Psoas muscle (tissue), 8 donors: ENCODE measurements at places on chromosomes 4 and X. TPM values are rescaled to one million over a fixed set of nuclear protein-coding genes. Genes with fewer than 3 reads are reported as not detected.

- no peak for DNase-seq
These were observed 449.6 kb downstream of the FSTL5 start for GRCh38 chr4:161714022-161714751.

DNA sequence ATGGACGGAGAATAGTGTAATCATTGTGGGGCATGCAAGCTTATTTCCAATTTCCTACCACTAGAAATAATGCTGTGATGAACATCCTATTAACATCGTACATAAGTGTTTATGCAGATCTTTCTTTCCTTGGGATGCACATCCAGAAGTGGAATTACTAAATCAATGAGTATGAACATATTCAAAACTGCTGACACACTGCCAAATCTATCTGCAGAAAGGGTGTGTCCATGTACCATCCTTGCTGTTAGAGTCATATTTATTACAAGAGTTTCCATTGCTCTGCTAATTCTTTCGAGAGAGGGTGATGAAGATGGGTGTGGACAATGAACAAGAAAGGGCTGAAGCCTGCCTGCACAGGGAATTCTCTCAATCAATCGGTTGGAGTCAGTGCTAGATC is 82.6 kb downstream of the GPC4 start:
- DNase-seq: no peak

DNA sequence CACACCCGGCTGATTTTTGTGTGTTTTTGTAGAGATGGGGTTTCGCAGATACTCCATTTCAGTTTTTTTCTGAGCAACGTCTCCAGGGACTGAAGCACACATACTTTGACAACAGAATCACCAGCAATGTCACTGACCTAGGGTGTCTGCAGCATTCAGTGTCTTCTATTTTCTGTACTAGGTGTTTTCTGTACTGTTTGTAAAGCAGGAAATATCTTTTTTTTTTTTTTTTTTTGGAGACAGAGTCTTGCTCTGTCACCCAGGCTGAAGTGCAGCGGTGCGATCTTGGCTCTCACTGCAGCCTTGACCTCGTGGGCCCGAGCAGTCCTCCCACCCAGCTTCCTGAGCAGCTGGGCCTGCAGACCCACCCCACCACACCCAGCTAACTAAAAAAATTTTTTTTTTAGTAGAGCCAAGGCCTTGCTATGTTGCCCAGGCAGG is 8.9 kb downstream of the ADD1 start:
- DNase-seq: peak; percentile 66

- DNase-seq: no peak
These were observed 229.1 kb upstream of the FSTL5 start for GRCh38 chr4:162392946-162393345.

DNA sequence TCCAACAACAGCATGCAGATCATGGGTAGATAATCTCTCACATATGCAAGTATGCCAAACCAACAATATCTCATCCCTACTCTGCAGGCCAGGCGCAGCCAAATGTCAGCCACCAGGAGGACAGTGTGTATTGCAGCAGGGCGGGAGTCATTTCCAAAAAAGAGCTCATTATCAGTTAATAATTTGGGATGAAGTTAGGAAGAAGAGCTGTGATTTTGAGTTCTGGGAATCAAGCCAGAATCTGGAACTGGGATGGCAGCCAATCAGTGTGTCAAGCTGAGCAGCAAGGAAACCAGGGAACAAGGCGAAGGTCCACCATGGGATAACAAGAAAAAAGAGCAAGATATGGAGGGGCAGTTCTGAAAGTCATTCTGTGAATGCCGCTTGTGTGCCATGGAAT is 88.2 kb upstream of the CAMK2D start:
- no peak for DNase-seq

GRCh38 chrX:69088171-69088938 is 76.9 kb downstream of the PJA1 start:
- peak; percentile 18 for DNase-seq

DNA sequence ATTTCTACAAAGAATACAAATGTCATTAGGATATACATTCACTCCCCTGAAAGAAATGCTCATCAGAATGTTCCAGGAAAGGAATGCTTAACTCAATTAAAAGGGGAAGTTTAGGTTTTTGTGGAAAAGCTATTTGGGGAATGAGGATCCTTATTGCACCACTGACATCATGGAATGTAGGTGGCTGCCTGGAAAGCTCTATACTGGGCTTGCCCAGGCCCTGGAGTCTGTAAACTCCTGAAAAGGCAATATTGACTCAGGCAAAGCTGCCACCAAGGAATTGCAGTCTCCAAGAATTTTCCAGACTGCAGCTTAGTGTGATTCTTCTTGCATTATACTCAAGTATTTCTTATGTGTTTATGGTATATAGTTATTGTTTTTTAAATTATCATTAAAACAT is 15.7 kb downstream of the DAPP1 start:
- DNase-seq: no peak

DNA sequence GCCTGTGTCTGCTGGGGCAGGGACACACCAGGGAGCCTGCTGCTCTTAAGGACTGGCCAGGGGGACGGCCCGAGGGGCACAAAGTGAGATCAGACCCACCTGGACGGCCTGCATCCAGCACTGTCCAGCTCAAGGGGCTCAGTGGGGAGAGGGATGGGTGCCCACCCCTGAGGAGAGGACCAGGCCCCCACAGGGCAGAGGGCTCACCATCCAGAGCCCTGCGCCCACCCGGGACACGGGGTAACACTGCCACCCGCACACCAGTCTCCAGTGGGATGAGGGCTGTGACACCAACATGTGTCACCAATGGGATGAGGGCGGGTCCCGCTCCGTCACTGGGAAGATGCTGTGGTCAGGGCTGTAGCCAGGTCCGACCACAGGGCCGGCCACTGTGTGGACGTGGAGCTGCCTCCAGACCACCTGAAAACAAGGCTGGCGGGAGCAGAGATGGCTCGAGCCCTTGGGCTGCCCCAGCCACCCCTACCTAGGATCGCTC is 13.2 kb downstream of the DGKQ start:
- DNase-seq: no peak

- no peak for DNase-seq
These were observed 53.3 kb downstream of the JADE1 start for GRCh38 chr4:128862608-128863311.

ZCCHC18 gene
- total RNA-seq: 0.13 TPM

GRCh38 chr4:152508386-152508785 is 27.5 kb downstream of the FBXW7 start:
- DNase-seq: no peak

CDKL2 gene
- 0.30 TPM for total RNA-seq

GRCh38 chrX:96692454-96692853 is 7.8 kb downstream of the DIAPH2 start:
- no peak for DNase-seq

KLB gene
- not detected for total RNA-seq

DNA sequence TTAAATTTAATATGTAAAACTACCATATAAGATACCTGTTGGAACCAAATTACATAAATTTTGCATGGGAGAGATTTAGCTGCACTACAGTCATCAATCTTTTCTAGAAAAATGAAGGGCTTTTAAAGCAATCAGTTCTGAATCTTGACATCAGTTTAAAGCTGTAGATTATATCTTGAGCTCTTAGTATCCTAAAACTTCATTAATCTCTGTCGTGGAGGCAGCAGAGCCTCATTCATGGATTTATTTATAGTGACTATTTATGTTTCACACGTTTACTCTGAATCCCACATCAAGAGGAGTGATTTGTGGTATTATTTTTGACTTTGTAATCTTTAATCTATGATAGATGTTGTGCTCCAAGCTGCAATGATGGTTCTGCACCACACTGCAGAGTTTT is 175.9 kb downstream of the PDGFC start:
- no peak for DNase-seq

TMLHE gene
- total RNA-seq: 27.7 TPM

DNA sequence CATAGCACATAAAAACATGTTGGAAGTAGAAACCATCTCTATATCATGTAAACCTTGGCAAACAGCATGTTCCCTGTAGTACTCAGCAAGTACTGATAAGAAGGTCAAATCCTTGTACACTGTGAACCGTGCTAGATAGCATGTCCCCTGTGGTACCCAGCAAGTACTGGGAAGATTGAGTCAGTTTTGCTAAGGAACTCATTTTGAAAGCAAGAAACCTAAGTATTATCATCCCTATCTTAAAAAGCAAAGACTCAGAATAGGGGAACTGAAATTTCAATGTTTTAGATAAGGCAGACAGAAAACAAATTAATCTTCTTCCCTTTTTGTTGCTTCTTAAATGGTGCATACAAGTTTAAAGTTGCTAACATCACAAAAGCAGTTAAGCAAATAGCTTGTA is 180.2 kb downstream of the RBM46 start:
- no peak for DNase-seq
